GM12864 (cell line): ENCODE measurements at places on chromosomes 1 and 21.

GRCh38 chr1:9400425-9401079, 107.9 kb downstream of the SPSB1 start:
- no peak for DNase-seq

- no peak for DNase-seq
Observed at GRCh38 chr21:38205940-38206339, 50.9 kb upstream of the KCNJ15 start.

DNA sequence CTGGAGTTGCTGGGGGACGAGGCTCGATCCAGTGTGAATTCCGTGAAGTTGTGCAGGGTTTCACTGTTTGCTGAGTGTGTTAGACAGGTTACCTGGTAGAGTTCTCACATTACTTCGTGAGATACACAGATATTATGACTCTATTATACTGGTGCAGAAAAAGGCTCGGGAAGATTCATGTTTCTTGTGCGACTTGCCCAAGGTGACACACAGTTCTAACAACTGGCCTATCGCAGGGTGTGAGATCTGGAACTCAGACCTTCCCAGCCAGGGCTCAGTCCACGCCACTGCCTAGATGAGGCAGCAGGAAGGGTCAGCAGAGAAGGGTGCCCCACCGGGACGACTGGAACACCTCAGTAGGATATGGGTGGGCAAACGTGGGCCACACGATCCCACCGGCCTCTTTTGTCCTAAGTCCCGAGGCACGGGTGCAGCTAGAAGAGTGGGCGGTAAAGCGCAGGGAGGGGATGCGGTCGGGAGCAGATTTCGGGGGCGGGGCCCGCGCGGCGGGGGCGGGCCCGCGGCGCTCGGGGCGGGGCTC, 296 bp upstream of the RNPEP start:
- no peak for DNase-seq

- no peak for DNase-seq
Observed at GRCh38 chr1:228006034-228006785, 588 bp upstream of the WNT3A start.

DNA sequence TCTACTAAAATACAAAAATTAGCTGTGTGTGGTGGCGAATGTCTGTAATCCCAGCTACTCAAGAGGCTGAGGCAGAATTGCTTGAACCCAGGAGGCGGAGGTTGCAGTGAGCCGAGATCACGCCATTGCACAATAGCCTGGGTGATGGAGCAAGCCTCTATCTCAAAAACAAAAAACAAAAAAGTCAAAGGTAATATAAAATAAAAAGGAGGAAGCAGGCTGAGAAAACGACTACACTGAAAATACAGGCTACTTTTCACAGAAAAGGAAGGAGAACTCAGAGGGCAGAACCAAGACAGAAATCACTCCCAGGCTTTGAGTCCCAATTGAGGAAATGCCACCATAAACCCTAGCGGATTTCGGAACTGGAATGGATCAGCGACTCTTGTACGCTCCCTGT, 5.9 kb upstream of the A3GALT2 start:
- no peak for DNase-seq

- no peak for DNase-seq
Observed at GRCh38 chr1:13661539-13661938, 38.4 kb upstream of the PRDM2 start.

DNA sequence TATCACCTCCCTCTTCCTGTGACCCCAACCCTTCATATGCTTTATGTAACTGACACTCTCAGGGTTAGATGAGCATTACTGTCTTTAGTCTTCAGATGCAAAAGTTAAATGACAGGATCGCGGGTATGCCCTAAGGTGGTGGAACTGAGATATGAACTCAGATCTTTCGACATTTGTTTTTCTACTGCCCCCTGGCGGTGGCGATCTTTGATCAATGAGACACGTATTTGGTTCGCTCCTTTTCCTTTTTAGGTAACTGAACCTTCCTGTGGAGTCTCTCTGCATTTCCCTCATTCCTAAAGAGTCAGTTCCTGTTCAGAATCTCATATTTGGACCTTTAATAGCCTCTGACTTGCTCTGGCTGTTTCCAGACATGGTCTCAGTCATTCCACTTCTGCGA, 47.8 kb upstream of the ZP4 start:
- no peak for DNase-seq

DNA sequence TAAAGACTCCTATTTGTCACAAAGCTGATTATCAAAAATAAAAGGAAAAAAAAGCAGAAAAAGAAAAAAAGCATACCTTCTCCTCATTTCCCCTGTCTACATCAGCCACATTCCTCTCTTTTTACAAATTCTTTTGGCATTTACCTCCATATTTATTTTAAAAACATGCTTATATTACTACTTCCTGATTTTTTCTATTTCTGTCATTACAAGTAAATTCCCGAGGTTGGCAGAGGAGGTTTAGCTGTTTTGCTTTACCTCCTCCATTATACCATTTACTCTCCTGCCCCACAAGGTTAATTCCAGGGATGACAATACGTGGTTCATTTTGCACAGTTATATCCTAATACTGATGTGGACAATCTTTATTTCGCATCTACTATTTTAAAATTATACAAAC, 26.3 kb upstream of the CD34 start:
- DNase-seq = no peak

DNA sequence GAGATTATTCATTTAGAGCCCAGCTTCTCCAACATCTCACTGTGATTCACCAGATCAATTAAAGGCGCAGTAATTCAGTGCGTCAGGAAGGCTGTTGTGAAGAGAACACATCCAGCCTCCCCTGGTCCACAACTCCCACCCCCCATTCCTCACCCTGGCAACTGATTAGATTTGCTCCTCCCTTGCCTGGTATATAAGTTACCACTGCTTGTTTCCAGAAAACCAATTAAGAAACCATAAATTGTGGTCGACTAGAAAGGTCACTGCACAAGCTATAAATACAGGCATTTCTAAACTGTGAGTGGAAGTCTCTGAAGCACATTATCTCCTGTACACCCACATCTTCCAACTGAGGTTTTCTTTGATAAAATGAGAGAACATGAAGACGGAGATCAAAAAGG, 41.9 kb downstream of the FAM163A start:
- no peak for DNase-seq

GRCh38 chr1:45008076-45008475, 3.0 kb downstream of the HECTD3 start:
- no peak for DNase-seq

DNA sequence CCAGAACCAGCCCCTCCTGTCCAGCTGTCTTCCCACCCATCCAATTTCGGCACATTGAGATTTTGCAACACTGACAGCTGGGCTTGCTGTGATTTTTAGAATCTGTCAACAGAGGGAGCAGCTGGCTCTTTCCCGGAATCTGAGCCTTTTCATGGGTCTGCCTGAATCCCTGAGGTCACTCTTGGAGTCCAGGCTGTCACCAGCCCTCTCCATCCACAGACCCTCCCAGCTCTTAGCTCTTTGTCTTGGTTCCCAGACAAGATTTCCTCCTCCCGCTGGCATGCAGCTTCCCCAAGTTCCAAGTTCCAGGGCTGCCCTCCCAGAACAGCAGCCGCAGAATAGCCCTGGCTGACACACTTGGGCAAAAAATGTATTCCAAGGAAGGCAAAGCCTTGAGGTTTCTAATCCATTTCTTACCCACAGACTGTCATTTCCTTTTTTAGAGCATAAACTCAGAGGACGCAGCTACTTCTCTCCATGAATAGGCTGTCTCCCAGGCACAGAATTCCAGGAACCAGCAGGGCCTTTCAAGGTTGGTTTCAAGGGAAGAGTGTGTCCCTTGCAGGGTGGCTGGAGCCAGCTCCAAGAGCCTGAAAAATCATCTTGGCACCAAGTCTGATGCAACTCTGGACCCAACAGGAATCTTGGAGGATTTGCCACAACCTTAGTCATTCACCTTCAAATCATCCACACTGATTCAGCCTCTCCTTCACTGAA, 7.1 kb upstream of the TMEM61 start:
- DNase-seq = no peak

DNA sequence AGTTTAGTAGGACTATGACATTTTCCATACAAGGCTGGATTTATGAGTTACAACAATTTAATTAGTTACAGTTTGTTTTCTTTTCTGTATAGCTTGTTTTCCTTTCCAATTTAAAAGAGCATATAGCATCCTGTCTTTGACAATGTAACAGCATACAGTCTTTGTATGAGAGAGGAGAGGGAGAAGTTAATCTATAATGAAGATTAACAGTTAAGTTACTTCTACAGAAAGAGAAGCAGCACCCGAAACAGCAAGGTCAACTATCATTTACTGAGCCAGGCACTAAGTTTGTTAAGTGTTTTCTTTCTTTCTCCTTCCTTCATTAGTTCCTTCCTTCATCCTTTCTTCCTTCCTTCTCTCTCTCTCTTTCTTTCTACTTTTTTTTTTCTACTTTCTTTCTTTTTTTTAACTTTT, 52.3 kb upstream of the RAB4A start:
- no peak for DNase-seq

GRCh38 chr1:115182012-115182715, 92.9 kb upstream of the TSPAN2 start:
- no peak for DNase-seq
